ENCODE measurements at places on chromosomes 1 and 21.
A peak's percentile ranks its signal among the peaks of the same experiment; 100 is the strongest.

GRCh38 chr21:41405321-41405720 lies 20.7 kb upstream of the MX1 start:
- no peak for DNase-seq

DNA sequence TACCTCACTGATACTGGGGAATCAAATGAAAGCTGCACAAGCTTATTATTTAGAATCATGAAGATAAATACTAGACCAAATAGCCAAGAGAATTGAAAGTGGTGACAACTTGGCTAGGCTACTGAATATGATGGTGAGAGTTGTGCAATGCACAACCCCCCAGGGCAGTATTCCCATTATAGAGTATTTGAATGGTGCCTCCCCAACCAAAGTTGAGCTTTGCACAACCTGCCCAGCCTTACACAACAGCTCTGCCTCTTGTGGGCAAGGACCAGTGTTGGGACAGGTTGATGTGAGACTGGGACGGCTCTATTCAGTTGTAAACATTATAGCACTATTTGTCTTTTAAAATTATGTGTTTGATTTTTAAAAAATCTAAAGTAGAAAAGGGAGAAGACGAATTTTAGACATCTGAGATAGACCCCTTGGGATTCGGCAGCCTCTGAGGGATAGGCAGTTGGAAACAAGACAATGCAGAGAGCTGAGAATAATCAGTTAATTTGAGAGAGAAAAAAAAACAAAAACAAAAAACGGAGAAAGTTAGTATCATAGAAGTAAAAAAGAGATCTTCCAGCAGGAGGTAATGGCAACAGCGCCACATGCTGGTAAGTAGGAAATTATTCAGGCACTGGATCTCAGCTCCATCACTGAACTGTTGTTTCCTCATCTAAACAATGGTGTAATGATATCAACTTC lies 91.0 kb upstream of the KCNA3 start:
- DNase-seq, result peak; percentile 49

DNA sequence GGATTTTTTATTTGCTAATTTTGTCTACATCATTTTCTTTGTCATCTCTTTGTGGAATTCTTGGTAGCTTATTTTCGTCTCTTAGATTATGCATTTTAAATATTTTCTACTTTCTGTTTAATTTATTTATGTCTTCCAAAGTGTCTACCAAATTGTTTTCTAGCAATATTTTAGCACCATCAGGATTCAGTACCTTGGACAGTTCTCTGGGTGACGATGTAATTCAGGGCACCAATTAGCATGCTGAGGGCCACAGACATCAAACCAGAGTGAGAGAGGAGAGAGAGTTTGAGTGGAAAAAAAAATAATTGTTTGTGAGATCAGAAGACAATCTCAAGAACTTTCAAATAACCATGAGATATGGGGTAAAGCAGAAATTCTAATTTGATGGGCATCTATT lies 169.8 kb upstream of the CXADR start:
- DNase-seq, result no peak

DNA sequence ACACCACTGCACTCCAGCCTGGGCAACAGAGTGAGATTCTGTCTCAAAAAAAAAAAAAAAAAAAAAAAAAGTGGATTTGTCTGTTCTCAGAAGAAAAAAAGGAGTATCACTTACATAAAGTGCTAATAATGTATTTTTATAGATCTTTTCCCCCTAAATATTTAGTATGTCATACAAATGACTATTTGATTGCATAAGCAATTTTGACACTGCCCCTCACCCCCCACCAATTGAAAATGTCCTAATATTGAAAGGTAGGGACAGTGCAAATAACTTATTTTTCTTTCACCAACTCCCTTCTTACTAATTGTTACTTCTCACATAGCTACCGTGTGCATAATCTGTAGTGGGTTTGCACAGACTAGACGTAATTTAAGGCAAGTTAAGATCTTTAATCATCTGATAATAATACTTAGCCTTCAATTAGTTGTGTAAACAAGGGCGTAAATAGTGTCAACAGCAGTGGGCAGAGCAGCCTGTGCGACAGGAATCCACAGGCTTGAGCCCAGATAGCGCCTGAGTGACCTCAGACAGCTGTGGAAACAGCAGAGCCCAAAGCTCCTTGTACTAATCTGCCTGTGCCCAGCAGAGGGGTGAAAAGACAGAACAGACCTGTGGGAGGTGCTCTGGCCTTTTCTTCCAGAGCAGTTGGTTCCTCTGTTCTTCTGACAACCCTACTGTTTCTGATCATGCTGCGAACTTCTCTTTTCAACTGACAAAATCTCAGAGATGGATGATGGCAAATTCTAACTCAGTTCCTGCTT lies 4.5 kb upstream of the IER5 start:
- DNase-seq, result peak; percentile 51

- DNase-seq, result no peak
Observed at GRCh38 chr1:98969798-98970490, 34.7 kb downstream of the PLPPR5 start.

- no peak for DNase-seq
Observed at GRCh38 chr1:201214461-201214860, 23.8 kb downstream of the IGFN1 start.
